ENCODE measurements at places on chromosomes 5 and 9.

DNA sequence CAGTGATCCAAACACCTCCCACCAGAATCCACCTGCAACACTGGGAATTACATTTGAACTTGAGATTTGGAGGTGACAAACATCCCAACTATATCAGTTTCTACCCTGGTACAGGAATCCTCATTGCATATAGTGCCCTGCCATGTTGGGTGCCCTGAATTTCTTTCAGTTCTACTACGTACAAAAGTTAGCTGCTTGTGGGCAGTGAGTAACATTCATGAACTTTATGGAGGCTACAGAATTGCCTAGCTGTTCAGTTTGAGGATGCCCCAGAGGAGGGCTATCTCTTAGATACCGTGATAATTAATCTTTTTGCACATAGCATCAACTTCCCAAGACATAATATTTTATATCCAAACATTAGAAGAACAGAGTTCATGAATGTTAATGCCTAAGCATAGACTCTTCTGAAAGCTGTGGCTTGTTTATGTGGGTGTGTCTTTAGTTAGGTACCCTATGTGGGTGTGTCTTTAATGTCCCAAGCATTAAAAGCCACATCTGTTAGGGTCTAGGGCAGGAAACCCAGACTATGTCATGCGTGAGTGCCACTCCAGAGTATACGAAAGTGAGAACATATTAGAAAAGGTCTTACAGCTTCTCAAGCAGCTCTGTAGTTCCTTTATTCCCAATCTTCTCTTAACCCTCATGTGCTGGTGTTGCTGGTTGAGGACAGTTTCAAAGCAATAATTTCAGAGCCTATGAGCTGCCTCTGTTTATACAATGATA, 47.0 kb upstream of the CHD1 start:
- no peak for DNase-seq

DNA sequence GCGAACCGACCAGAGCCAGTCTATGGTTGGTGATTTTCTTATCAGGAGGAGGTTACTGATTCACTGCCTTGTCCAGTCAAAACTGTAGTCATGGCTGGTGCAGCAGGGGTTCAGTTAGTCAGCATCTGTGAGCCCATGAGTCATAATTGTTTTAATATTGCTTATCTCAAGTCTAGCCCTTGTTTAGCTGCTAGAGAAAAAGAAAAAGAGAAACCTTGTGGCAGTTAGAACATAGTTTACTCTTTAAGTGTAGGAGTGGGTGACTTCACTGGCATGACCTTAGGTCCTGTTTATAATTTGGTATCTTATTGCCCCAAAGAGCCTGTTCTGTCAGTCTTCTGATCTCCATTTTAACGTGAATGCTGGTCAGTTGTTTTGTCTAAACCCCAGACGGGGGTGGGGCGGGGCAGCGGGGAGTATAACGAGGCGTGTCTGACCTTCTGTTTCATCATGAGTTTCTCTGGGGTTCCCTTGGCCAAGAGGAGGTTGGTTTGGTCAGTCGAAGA, 76.9 kb upstream of the NFIL3 start:
- DNase-seq: no peak

DNA sequence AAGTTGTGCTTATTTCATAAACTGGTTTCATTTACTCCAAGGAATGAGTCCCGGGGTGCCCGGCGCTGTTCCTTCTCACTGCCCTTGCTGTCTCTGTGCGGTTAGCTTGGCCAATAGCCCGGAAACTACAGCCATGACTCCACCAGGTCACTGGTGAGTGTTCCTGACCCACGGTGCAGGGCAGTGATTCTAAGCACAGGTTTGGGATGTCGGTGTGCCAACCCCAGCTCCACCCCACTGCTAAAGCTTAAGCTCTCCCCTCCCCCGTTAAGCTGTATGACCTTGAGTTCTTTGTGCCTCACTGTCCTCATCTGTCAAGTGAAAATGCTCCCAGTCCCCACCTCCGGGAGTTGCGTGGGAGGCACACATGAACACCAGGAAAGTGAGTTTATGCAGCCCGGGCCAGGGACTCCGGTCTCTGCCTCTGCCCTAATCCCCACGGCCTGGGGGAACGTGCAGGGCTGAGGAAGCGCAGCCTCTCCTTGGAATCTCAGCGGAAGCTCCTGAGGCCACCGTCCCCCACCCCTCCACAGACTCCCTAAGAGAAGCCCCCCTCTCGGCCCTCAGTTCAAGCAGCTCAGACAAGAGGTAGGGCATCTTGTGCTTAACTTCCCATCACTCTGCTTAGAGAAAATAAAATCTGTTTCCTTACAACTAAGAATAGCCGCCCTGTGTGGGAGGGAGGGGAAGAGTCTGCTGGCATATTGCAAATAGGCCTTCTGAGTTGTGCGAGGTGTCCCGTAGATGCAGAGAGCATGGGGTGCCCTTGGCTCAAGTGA, 92.0 kb upstream of the RAI14 start:
- no peak for DNase-seq

DNA sequence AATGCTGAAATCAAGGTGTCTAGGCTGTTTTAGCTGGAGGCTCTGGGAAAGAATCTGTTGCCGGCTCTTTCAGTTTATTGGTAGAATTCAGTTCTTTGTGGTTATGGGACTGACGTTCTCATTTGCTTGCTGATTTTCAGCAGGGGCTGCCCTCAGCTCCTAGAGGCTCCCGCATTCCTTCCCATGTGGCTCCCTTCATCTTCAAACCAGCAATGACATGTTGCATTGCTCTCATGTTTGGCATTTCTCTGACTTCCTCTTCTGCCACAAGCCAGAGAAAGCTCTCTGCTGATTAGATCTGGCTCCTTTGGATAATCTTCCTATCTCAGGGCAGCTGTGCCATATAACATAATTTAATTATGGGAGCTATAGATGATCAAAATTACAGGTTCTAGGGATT, 360.3 kb downstream of the LRRC70 start:
- DNase-seq: no peak

DNA sequence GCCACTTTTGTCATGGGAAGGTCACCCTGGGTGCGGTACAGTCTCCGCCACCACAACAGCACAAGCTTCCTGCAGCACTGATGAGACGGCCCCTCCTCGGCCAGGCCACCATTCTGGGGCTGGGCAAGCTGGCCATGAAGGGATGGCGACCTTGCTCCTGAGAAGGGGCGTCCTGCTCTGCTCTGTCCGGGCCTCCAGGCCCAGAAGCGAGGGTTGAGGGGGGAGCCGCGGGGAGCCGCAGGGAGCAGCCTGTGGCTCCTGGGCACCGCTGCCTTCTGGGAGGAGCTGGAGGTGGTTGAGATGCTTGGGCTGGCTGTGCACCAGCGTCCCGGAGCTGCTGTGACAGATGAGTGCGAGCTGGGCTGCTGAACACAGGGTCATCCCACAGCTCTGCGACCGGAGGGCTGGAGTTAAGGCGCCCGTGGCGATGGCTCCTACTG, 84.3 kb upstream of the RAPGEF1 start:
- DNase-seq: no peak

GRCh38 chr5:55154873-55155272, 5.1 kb upstream of the GPX8 start:
- no peak for DNase-seq

GRCh38 chr5:1768283-1769000, 31.2 kb downstream of the MRPL36 start:
- no peak for DNase-seq

GRCh38 chr9:90880066-90880465, 78.4 kb downstream of the SYK start:
- no peak for DNase-seq

DNA sequence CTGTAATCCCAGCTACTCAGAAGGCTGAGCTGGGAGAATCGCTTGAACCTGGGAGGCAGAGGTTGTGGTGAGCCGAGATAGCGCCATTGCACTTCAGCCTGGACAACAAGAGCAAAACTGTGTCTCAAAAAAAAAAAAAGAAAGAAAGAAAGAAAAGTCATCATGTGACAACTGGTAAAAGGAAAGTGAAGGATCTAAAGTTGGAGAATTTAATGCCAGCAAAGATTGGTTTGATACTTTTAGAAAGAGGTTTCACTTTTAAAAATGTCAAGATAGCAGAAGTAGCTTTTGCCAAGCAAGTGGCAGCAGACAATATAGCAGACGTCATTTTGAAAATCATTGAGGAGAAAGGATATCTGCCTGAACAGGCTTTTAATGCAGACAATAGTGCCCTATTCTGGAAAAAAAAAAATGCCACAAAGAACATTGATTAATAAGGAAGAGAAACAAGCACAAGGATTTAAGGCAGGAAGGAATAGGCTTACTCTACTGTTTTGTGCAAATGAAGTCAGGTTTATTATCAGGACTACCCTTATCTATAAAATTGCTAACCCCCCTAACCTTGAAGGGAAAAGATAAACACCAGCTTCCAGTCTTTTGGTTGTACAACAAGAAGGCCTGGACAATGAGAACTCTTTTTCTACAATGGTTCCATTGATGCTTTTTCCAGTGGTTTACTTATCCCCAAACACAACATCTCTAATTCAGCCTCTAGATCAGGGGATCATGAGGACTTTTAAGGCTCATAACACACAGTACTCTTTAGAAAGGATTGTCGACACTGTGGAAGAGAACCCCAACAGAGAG, 12.0 kb downstream of the PKD2L2 start:
- no peak for DNase-seq

DNA sequence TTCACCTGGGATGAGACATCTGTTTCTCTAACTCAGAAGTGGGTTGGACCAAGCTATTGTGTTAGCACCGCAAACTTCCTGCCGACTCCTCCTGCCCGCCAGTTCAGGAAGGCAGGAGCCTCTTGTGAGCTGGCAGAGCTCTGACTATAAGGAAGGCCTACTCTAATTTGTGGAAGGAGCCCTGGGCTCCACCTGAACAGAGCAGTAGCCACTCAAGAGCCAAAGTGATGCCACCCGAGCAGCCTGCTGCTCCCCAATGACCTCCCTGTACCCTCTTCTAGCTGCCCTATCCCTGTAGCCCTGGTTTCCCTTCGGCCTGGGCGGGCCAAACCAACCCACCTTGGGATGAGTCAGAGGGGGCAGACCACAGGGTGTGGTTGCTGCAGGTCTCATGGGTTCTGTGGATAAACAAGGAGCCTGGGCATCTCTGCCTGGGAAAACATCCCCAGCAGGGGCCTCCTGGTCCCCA, 81.6 kb downstream of the PSD2 start:
- DNase-seq: no peak

- DNase-seq: no peak
Observed at GRCh38 chr5:156376751-156377150, 49.8 kb downstream of the SGCD start.

DNA sequence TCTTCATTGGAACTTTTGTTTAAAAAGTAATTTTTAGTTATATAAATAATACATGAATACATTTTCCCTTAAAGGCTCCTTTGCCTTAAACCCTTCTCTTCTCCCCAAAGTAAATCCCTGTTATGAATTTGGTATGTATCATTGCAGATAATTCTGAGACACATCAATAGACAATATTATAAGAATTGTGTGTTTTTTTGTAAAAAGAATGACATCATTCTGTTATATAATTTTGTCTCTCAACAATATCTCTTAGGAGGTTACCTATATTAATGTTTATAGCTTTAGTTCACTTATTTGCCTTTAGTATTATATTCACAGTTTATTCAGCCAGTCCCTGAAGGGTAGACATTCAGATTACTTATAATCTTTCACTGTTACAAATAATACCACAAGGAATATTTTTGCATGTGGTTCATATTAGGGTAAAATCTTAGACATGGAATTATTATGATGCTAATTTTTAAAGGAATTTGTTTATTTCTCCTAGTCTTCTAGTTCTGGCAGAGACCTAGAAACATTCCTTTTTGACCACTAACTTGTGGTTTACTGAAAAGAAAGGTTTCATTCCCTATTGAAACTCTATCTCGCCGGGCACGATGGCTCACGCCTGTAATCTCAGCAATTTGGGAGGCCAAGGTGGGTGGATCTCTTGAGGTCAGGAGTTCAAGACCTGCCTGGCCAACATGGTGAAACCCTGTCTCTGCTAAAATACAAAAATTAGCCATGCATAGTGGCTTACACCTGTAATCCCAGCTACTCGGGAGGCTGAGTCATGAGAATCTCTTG, 105.6 kb downstream of the KCTD16 start:
- DNase-seq: no peak

GRCh38 chr5:65320250-65320649, 161.5 kb downstream of the ADAMTS6 start:
- DNase-seq: no peak

DNA sequence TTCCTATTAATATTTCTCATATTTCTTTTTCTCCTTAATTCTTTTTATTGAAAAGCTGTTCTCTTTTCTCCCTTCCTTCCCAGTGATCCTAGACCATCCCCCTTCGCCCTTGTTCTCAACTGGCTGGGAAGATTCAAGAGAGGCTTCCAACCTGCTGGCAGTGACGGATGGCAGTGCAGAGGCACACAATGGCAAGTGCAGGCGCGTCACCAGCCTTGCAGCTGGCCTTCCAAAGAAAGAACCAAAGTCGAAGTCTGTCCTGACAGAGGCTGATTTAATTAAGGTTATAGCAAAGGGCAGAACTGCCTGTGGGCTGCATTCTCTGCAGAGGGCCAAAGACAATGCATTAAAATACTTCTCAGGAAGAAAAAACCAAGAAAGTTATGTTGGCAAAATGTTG, 7.4 kb downstream of the CEMIP2 start:
- DNase-seq: no peak

DNA sequence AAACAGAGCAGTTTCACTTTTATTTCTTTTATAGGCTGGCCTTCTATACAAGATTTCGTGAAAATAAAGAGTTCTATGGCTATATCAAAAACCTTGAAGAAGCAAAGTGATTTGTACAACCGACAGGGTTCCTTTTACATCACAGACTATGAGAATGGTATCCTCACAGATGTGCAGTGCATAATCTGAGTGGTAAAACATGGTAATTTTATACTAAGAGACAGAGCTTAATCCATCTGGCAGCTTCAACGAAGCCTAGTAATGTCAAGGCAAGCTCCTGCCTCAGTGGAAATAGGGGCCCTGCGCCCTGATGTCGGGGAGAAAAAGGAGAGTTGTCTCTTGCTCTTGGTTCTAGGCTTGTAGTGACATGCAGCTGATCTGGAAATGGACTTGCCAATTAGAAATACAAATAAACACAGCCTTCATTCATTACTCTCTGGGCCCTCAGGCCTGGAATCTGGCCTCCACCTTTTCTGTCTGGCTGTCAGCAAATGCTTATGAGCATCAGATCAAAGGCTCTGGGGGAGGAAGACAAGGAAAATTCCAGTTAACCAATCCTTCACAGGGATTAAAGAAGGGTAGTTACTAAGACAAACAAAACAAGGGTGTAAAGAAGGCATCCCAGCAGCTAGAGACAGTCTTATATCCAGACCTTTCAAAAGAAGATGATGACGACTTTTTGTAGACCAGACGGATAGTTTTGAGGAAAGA, 33.6 kb upstream of the TRIM32 start:
- no peak for DNase-seq

GRCh38 chr5:53994148-53994547, 316.2 kb downstream of the ARL15 start:
- no peak for DNase-seq

DNA sequence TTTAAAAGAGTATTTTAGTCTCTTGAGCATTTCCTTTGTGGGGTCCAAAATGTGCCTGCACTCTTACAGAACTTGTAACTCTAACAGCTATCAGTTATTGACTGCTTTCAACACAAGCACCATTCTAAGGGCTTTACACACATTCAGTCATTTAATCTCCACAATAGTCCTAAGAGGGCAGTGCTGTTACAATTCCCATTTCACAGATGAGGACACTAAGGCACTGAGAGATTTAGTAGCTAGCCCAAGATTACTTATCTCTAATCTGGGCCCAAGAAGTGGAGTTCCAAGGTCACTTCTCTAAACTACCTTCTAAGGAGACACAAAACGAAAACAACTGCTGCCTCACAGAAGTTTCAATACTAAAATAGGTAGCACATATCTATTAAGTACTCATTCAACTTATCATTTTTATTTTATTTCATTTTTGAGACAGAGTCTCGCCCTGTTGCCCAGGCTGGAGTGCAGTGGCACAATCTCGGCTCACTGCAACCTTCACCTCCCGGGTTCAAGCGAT, 275.2 kb downstream of the CWC27 start:
- no peak for DNase-seq

- no peak for DNase-seq
Observed at GRCh38 chr5:66909364-66909763, 287.2 kb downstream of the CD180 start.
